Lower leg skin (tissue), 4 donors: ENCODE measurements at places on chromosomes 6 and 20. TPM values are rescaled to one million over a fixed set of nuclear protein-coding genes. Genes with fewer than 3 reads are reported as not detected.

The STMND1 gene
- total RNA-seq: not detected

The SUMO4 gene
- total RNA-seq: 1.8 TPM

The ANGPT4 gene
- 2.4 TPM for total RNA-seq

The TMEM151B gene
- 0.10 TPM for total RNA-seq

The GABRR1 gene
- 0.86 TPM for total RNA-seq
